Epithelial cell of proximal tubule (primary cell): ENCODE measurements at places on chromosomes 12 and 14.

- no peak for DNase-seq
These were observed 26.1 kb upstream of the UBC start for GRCh38 chr12:124940393-124941169.

DNA sequence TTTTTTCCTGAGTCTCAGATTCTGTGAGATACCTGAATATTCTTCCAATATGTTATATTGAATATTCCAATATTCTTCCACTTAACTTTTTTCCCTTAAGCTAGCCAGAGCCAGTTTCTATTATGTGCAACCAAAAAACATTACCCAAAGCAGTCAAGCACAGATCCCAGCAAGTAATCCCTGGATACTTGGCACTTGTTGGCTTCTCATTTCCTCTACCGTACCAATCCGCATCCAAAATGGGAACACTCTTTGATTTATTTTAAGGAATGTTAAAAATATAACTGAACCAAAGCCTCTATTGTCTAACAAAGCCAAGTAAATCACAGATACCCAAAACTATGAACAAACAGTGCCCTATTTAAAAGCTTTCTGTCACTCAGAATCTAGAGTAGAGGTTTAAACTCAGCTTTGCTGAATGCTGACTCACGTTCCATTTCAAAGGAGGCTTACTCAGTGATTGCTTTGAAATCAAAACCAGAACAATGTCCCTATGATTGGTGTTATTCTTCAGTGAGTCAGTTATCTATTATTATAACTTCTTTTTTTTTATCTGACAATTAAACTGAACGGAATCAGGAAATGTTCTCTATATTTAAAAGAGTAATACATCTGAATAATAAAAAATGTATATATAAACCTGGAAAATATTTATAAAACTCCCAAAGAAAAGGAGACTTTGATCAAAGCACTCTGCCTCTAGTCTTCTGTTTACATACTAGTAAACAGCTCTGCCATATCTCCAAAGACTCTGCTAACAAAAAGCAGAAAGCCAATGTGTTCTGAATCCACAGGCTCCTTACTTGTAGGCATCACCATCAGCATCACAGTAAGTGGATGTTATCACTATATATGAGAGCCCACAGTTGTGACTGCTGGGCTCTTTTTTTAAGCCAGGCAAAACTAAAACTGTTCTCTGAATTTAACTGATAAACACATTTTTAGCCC lies 360.8 kb downstream of the CCDC91 start:
- DNase-seq = peak; percentile 88

DNA sequence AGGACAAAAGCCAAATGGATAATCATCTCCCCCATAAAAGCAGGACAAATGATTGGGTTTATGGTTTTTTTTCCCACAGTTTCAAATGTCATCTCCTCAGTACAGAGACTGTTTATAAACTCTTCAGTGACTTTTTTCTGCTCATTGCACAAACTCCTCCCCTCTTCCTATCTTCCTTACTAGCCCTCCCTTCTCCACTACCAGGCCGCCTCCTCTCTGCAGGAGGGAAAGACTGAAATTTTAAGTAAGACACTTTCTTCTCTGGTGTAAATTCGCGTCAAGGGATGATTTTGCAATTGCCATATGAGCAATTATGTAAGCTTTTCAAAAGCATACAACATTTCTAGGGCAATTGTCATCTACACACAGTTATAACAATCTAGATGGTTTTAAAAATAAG lies 37.0 kb downstream of the BTG1 start:
- DNase-seq = no peak

DNA sequence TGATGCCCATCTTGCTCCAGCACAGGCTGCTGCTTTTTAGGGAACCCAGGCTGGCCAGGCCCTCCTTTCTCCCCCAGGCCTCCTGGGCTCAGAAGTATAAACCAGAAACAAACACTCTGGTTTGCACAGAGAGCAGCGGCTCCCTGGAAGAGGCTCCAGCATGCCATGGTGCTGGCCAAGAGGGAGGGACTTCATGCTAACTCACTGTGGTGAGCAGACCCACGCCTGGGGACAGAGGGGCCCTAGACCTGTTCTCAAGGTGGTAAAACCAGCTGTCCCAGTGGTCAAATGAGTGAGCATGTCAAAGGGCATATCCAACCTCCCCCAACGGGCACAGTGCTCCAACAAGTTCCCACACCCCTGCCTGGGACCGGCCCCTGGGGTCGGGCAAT lies 15.5 kb downstream of the BCL11B start:
- no peak for DNase-seq

- no peak for DNase-seq
These were observed 87.7 kb upstream of the ANO2 start for GRCh38 chr12:6032726-6033125.

GRCh38 chr14:30698463-30698862 lies 76.3 kb downstream of the SCFD1 start:
- DNase-seq = no peak

- no peak for DNase-seq
These were observed 4.9 kb downstream of the HEATR4 start for GRCh38 chr14:73553845-73554244.

DNA sequence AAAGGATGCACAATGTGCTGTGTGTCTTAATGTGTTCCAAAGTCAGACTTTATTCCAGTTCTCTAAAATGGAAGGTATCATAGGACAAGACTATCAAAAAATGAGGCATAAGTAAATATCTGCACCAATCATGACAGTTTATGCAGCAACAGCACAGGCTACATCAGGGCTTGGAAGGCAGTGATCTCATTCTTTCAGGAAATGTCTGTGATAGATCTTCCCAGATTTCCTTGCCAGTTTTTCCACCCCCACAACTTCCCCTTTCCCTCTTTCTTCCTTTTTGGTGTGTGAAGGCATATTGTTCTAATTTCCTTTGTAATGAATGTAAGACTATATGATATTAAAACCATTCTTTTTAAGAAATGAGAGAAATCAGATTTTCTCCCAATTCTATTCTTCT lies 326.7 kb downstream of the ATP23 start:
- DNase-seq = no peak
